Effector memory CD4-positive, alpha-beta T cell (primary cell): ENCODE measurements at places on chromosomes 1 and 21.

DNA sequence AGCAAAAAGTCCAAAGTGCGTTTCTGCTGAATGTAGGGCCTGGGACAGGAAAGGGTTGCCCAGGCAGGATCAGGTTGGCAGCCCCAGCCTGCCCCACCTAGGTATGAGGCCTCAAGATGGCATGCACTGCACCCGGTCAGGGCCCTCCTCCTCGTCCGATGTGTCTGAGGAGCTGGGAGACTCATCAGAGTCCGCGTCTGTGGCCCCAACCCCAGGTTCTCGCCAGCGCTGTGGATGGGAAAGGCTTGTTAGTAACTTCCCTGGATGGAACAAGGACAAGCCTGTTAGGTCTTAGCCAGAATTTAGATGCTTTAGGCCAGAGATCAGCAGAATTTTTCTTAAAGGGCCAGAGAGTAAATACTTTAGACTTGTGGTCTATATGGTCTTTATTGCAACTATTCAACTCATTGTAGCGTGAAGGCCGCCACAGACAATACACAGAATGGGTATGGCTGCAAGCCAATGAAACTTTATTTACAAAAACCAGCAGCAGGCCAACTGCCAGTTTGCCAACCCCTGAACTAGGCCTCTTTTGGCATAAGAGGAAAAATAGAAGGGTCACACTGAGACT, 12.4 kb downstream of the PEA15 start:
- H3K27ac ChIP-seq: no peak overlapping the region
- no peak for DNase-seq
- H3K36me3 ChIP-seq: peaks cover 88% of the 10 kb centered on the region
- H3K4me3 ChIP-seq: no peak overlapping the region

- DNase-seq: no peak
- no peaks in the 10 kb centered on the region for H3K36me3 ChIP-seq
- no peaks in the 10 kb centered on the region for H3K4me1 ChIP-seq
- H3K4me3 ChIP-seq: no peak overlapping the region
Observed at GRCh38 chr1:59384443-59384842, 87.5 kb downstream of the FGGY start.

DNA sequence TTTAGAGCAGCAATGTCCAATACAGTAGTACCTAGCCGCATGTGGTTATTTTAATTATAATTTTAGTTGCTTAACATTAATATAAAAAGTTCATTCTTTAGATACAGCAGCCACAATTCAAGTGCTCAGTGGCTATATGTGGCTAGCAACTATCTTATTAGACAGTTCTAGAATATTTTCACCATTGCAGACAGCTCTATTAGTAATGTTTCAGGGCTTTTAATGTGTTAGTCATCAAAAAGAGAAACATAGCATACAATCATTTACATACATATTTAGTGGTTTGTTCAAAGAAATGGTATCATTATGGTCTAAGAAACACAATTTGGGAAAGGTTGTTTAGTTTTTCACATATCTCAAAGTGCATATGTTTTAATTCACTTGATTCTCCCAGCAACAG, 66.6 kb upstream of the DYNLT5 start:
- peaks cover 3% of the 10 kb centered on the region for H3K27me3 ChIP-seq
- no peak for DNase-seq
- no peaks in the 10 kb centered on the region for H3K4me1 ChIP-seq
- H3K27ac ChIP-seq: no peak overlapping the region

DNA sequence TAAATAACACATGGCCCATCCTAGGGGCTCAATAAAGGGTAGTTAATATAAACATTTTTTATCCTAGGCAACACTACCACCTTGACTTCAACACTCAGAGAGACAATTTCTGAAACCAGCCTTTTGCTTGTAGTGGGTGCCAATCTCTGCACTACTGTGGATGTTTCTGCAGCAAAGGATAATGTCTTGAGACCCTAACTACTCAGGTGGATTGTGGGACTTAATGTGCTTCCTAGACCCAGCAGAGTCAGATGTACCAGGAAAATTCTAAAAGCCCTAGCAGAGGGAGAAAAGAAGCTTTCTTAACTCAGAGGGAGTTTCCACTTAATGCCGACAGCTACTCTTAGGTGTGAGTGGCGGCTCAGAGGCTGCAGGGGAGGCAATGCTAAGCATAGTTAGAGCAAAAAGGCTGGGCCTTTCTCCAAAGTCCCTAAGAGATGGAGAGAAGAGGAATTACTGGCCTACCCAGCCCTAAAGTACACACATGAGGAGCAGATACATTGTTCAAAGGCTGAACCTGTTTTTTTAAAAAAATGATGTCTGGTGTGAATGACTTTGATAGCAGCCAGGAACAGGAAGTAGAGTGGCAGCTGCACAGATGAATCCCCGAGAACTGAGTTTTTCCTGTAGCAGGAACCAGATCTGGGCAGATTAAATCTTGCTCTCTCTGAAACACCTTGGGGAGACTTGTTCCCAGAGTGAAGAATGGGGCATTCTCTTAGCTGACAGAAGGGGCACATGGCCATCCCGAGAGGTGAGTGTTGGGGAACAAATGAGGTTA, 33.5 kb upstream of the ABCD3 start:
- peaks cover 12% of the 10 kb centered on the region for H3K4me1 ChIP-seq
- H3K4me3 ChIP-seq: no peak overlapping the region
- no peaks in the 10 kb centered on the region for H3K36me3 ChIP-seq

GRCh38 chr1:30040081-30041019, 683.0 kb downstream of the MATN1 start:
- H3K36me3 ChIP-seq: no peaks in the 10 kb centered on the region
- DNase-seq: no peak
- H3K4me1 ChIP-seq: no peaks in the 10 kb centered on the region
- no peak overlapping the region for H3K4me3 ChIP-seq
- H3K27me3 ChIP-seq: no peaks in the 10 kb centered on the region
- H3K27ac ChIP-seq: no peak overlapping the region

DNA sequence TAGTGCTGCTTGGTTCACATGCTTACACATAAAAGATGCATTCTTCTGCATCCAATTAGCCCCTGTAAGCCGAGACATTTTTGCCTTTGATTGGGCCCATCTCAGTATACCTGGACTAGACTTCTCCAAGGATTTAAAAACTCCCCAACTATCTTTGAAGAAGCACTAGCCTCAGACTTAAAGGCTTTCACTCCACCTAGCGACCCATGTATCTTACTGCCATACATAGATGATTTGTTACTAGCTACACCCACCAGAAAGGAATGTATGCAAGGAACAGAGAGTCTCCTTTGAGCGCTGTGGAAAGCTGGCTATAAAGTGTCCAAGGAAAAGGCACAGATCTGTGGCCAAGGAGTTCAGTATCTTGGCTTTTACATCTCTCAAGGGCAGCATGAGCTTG, 91.7 kb downstream of the LIPI start:
- no peak for DNase-seq
- H3K4me3 ChIP-seq: no peak overlapping the region
- no peaks in the 10 kb centered on the region for H3K27me3 ChIP-seq
- H3K27ac ChIP-seq: no peak overlapping the region

GRCh38 chr1:209421978-209422680, 161.4 kb upstream of the CAMK1G start:
- no peak for DNase-seq
- no peak overlapping the region for H3K4me3 ChIP-seq
- no peak overlapping the region for H3K27ac ChIP-seq
- H3K4me1 ChIP-seq: no peaks in the 10 kb centered on the region
- H3K27me3 ChIP-seq: peaks cover 3% of the 10 kb centered on the region

- DNase-seq: no peak
- no peak overlapping the region for H3K27ac ChIP-seq
- no peaks in the 10 kb centered on the region for H3K36me3 ChIP-seq
- H3K4me3 ChIP-seq: no peak overlapping the region
- no peaks in the 10 kb centered on the region for H3K4me1 ChIP-seq
Observed at GRCh38 chr1:12072741-12073140, 9.6 kb downstream of the TNFRSF8 start.

GRCh38 chr1:115218034-115218405, 120.0 kb downstream of the NGF start:
- no peaks in the 10 kb centered on the region for H3K36me3 ChIP-seq
- no peaks in the 10 kb centered on the region for H3K4me1 ChIP-seq
- H3K27ac ChIP-seq: no peak overlapping the region
- H3K4me3 ChIP-seq: no peak overlapping the region
- no peaks in the 10 kb centered on the region for H3K27me3 ChIP-seq

DNA sequence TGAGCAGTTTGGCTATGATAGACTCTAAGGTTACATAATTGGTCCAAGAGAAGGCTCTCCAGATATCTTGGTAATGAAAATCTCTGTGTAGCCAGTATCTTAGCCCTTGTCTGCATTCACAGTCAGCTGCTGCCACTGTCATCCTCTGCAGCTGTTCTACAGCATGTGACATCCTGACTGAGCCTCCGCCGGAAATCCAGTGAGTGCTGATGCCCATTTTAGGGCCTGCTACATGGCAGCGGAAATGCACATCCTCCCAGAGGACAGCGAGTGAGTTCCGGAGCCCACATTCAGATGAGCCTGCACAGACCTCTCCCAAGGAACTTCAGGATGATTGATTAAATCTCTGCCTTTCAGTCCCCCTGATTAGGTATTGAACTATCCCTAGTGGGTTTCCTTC, 237.1 kb downstream of the HHIPL2 start:
- DNase-seq: peak; percentile 1
- no peaks in the 10 kb centered on the region for H3K4me1 ChIP-seq
- H3K27me3 ChIP-seq: no peaks in the 10 kb centered on the region
- H3K36me3 ChIP-seq: no peaks in the 10 kb centered on the region
- H3K27ac ChIP-seq: no peak overlapping the region

DNA sequence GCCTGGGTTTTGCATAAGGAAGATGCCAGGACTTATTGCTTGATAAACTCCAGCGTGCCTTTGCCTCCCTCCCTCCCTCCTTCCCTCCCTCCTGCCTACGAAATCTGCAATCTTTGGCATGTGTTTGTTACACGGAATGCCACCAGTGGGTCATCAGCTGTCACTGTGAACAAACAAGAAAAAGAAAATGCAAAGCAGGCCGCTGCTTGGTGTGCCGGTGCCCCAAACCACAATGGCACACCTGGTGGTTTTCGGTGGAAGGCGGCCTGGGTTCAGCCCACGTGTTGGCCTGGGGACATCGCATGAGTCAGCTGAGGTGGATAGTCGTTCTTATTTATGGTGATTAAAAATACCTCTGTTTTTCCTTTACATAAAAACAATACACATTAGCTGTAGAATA, 16.3 kb upstream of the IFNLR1 start:
- H3K4me3 ChIP-seq: no peak overlapping the region
- H3K27me3 ChIP-seq: no peaks in the 10 kb centered on the region
- H3K4me1 ChIP-seq: peaks cover 6% of the 10 kb centered on the region
- DNase-seq: no peak

GRCh38 chr1:231232870-231233734, 7.9 kb upstream of the GNPAT start:
- no peak overlapping the region for H3K4me3 ChIP-seq
- no peak for DNase-seq
- no peaks in the 10 kb centered on the region for H3K27me3 ChIP-seq

- H3K36me3 ChIP-seq: no peaks in the 10 kb centered on the region
- DNase-seq: no peak
- no peak overlapping the region for H3K27ac ChIP-seq
Observed at GRCh38 chr21:43287795-43288755, 119.3 kb downstream of the CRYAA start.

GRCh38 chr1:201881617-201882016, 7.1 kb upstream of the SHISA4 start:
- H3K4me3 ChIP-seq: no peak overlapping the region
- no peaks in the 10 kb centered on the region for H3K27me3 ChIP-seq
- no peak for DNase-seq
- H3K36me3 ChIP-seq: no peaks in the 10 kb centered on the region
- no peaks in the 10 kb centered on the region for H3K4me1 ChIP-seq
- H3K27ac ChIP-seq: no peak overlapping the region

DNA sequence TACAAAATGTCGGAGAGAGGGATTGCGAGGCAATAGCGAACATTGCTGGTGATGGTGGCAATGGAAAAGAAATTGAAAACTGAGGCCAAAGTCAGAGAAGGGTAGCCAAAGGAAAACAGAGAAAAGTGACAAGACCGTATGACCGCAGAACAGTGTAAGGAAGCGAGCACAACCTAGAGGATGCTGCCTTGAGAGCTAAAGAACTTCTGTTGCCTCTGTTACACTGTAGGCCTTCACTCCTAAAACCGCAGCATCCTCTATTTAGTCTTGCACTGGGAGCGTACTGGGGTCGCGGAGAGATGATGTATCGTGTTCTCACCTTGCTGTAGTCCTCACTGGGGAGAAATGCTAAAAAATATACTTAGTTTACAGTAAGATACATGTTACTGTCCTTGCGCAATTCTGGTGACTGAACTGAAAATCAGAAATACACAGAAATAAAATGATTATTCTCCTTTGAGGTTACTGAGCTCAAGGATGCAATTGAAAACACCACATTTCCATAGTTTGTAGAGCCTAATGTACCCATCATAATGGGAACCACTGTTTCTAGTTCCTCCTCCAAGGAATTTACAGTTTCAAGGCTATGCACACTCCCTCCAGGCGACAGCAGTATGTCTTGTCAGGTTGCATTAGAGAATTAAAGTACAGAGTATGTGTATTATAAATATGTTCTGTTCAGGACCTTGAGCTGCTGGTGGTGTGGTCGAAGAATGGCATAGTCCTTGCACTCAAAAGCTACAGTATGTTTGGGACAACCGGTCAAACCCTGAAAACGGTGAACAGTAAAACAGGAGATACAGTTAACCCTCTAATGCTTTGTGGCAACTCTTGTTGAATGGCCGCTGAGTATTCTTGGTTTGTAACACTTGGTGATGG, 1.3 kb downstream of the NEK7 start:
- H3K27ac ChIP-seq: peak overlapping the region; percentile 93
- H3K4me1 ChIP-seq: peaks cover 17% of the 10 kb centered on the region
- peak overlapping the region; percentile 92 for H3K4me3 ChIP-seq
- H3K36me3 ChIP-seq: no peaks in the 10 kb centered on the region

GRCh38 chr1:67135354-67135753, 584 bp upstream of the C1orf141 start:
- H3K27ac ChIP-seq: no peak overlapping the region
- no peaks in the 10 kb centered on the region for H3K36me3 ChIP-seq
- peaks cover 4% of the 10 kb centered on the region for H3K4me1 ChIP-seq
- no peak overlapping the region for H3K4me3 ChIP-seq

- no peak overlapping the region for H3K27ac ChIP-seq
- no peaks in the 10 kb centered on the region for H3K27me3 ChIP-seq
- H3K36me3 ChIP-seq: no peaks in the 10 kb centered on the region
- H3K4me3 ChIP-seq: no peak overlapping the region
- no peaks in the 10 kb centered on the region for H3K4me1 ChIP-seq
Observed at GRCh38 chr1:113998361-113998760, 19.1 kb downstream of the OLFML3 start.

GRCh38 chr1:47351305-47351704, 17.7 kb downstream of the CMPK1 start:
- no peak for DNase-seq
- H3K4me1 ChIP-seq: no peaks in the 10 kb centered on the region
- H3K36me3 ChIP-seq: no peaks in the 10 kb centered on the region
- no peak overlapping the region for H3K27ac ChIP-seq

GRCh38 chr1:243562473-243562872, 287.6 kb downstream of the AKT3 start:
- no peak overlapping the region for H3K4me3 ChIP-seq
- no peak for DNase-seq
- peaks cover 19% of the 10 kb centered on the region for H3K36me3 ChIP-seq
- H3K27ac ChIP-seq: no peak overlapping the region
- no peaks in the 10 kb centered on the region for H3K4me1 ChIP-seq

- H3K4me3 ChIP-seq: no peak overlapping the region
- no peaks in the 10 kb centered on the region for H3K4me1 ChIP-seq
- no peak overlapping the region for H3K27ac ChIP-seq
- DNase-seq: no peak
- H3K36me3 ChIP-seq: no peaks in the 10 kb centered on the region
- peaks cover 6% of the 10 kb centered on the region for H3K27me3 ChIP-seq
Observed at GRCh38 chr21:35849144-35849543, 211.2 kb downstream of the SETD4 start.

GRCh38 chr1:6243053-6243834, 735 bp upstream of the HES3 start:
- H3K27me3 ChIP-seq: peaks cover 68% of the 10 kb centered on the region
- H3K36me3 ChIP-seq: no peaks in the 10 kb centered on the region
- no peak overlapping the region for H3K27ac ChIP-seq
- peaks cover 25% of the 10 kb centered on the region for H3K4me1 ChIP-seq
- DNase-seq: no peak
- H3K4me3 ChIP-seq: no peak overlapping the region
